ENCODE measurements at places on chromosomes 6 and 20. TPM values are rescaled to one million over a fixed set of nuclear protein-coding genes. Genes with fewer than 3 reads are reported as not detected.

DNA sequence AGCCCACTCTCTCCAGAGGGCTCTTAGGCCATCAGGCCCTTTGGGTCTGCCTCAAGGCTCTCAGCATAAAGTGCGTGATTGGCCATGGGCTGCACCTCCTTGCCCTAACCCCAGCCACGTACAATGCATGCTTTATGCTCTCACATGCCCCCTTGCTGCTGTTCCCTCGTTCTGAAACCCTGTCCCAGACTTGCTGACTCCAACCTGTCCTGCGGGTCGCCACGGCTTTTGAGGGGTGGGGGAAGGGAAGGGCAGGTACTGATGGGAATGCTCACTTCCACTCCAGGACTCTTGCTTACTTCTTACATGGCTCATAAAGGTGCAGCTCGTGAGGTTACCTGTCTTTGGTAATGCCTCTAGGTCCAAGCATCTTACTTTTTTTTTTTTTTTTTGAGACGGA is 6.0 kb downstream of the ARMC12 start:
- no peak for DNase-seq

DNA sequence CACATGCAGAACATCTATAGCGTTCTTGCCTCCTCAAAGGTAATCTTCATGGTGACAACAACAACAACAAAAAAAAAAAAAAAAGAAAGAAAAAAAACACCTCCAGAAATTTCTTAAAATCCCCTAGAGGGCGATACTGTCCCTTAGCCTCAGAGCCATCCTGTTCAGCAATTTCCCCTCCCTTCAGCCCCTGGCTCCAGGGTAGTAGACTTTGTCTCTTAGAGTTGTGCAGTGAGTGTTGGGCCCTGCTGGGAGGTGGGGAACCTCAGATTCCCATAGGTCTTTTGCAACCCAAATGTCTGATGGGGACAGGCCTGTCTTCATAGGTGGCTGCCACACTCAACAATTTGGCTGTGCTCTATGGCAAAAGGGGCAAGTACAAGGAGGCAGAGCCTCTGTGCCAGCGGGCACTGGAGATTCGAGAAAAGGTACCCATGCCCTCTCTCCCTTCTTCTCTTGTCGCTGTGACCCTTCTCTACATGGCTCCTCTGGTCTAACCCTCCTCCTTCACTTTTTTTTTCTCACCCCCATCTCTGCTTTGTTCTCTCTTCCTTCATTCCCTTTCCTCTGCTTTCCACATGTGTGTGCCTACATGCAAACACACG is 6.0 kb upstream of the PTK7 start:
- no peak for DNase-seq

HLA-DQA1 gene
- total RNA-seq: 5.5 TPM

- DNase-seq: no peak
Observed at GRCh38 chr20:58459058-58459750, 56.0 kb downstream of the APCDD1L start.

CEP162 gene
- 4.5 TPM for total RNA-seq

DNA sequence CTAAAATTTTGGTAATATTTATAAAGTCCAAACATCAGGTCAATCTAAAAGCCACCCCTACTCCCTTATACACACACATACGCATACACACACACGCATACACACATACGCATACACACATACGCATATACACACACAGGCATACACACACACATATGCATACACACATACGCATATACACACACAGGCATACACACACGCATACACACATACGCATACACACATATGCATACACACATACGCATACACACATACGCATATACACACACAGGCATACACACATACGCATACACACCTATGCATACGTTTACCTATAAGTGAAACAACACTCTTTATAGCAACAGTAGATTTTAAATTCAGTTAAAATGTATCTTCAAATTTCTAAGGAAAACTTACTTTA is 112.8 kb upstream of the C6orf118 start:
- DNase-seq: no peak

- DNase-seq: no peak
Observed at GRCh38 chr6:6466967-6467761, 121.4 kb upstream of the LY86 start.

DNA sequence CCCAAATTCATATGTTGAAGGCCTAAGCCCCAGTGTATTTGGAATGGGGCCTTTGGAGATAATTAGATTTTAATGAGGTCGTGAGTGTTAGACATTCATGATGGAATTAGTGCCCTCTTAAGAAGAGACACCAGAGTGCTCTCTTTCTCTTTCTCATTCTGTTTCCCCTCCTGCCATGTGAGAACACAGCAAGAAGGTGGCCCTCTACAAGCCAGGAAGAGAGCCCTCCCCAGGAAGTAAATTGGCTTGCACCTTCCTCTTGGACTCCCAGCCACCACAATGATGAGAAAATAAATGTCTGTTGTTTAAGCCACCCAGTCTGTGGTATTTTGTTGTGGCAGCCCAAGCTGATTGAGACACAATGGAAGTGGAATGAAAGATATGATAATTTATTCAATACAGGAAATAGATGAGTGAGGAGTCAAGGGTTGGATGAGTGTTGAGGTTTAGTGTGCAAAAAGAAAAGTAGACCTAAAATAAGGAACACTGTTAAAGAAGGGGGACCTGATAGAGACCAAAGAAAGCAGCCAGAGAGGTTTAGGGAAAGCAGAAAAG is 25.9 kb upstream of the ATXN1 start:
- DNase-seq: no peak

GRCh38 chr6:151494235-151494935 is 568 bp downstream of the CCDC170 start:
- peak; percentile 78 for DNase-seq

TNFRSF6B gene
- total RNA-seq: 0.32 TPM

MLN gene
- not detected for total RNA-seq

PANK2 gene
- 15.9 TPM for total RNA-seq

DNA sequence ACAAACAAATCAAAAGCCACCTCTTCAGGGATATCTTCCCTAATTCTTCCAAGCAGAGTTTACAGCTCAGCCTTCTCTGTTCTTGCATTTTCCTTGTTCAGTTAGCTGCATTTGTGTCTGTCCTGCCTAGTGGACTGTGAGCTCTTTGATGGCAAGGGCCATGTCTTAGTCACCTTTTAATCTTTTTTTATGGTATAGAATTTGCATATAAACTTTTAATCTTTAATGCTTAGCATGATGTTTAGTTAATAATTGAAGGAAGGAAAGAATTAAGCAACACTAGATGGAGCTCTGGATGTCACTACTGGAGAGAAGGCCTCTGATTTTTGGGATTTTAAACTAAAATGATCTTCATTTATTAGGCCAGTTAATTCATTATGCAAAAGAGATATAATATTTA is 12.1 kb downstream of the PPP2R5D start:
- no peak for DNase-seq

- DNase-seq: no peak
Observed at GRCh38 chr6:465531-466348, 74.2 kb downstream of the IRF4 start.

SCAF8 gene
- 43.0 TPM for total RNA-seq

TMEM170B gene
- total RNA-seq: 4.5 TPM

SLC2A10 gene
- total RNA-seq: 2.6 TPM

DNA sequence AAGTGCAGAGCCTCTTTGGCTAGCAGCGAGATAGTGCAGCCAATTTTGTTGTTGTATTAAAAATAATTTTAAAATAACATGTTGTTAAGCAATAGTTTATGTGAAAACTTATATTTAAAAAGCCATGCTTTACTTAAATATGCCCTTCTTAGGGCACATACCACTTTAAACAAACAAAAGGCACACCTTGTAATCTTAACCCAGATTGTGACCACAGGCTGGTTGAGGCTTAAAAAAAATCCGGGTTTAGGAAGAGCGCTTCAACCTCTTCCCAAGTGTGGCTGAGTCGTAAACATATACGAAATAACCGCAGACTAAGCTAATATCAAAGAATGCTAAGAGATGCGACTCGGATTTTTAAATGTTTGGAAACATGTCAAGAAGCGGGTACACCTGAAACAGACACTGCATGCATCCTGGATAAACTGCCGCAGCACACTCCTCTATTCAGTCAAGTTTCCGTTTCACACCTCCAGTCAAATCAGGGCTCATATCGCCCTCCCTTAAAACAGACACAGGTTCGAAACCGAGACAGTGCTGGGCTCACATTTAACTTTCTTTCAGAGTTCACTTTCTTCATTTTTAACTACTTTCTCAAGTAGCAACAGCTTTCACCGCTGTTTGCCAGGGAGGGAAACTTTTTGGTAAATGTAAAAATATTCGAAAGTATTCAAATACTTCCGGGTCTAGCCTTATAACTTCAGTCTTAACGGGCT is 1.5 kb downstream of the DEK start:
- DNase-seq: no peak

DNA sequence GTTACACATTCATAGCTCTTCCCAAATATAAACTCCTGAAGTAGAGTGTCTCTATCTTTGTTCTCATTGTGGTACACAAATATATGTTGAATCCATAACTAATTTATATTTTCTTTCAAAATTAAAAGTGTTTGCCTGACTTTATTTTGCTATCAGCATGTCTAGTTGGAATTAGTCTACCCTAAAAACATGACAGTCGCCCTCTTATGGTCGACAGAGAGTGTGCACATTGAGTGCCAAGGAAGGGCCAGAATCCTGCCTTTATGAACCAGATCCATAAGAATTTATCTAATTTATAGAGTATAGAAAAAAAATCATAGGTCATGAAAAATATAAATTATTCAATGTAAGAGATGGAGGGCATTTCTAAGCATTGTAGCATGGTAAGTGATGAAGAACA is 12.3 kb upstream of the DEFB112 start:
- DNase-seq: no peak

C20orf141 gene
- not detected for total RNA-seq

- no peak for DNase-seq
Observed at GRCh38 chr20:5033566-5033965, 32.3 kb upstream of the SLC23A2 start.

RSPH9 gene
- total RNA-seq: 0.16 TPM

GRCh38 chr6:74534465-74535211 is 671.2 kb downstream of the COL12A1 start:
- DNase-seq: no peak

SAMD5 gene
- 1.00 TPM for total RNA-seq

GRCh38 chr6:133891149-133891926 is 2.4 kb downstream of the TCF21 start:
- DNase-seq: peak; percentile 65

DNA sequence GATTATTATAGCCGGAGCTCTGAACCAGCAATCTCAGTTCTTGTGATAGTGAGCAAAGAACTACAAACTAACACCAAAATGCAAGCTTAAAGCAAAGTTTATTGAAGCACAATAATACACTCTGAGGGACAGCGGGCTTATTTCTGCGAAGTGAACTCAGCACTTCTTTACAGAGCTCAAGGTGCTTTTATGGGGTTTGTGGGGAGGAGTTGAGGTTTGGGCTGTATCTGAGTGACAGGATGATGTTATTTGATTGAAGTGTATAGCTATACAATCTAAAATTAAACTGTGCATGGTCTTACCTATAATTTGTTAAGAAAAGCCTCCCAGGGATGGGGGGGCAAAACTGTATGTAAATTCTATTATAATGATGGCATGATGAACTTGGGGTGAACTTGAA is 1.0 kb upstream of the HFE start:
- DNase-seq: no peak

SCRT2 gene
- total RNA-seq: not detected

SIRPG gene
- not detected for total RNA-seq

ZFAND3 gene
- total RNA-seq: 76.0 TPM

DNA sequence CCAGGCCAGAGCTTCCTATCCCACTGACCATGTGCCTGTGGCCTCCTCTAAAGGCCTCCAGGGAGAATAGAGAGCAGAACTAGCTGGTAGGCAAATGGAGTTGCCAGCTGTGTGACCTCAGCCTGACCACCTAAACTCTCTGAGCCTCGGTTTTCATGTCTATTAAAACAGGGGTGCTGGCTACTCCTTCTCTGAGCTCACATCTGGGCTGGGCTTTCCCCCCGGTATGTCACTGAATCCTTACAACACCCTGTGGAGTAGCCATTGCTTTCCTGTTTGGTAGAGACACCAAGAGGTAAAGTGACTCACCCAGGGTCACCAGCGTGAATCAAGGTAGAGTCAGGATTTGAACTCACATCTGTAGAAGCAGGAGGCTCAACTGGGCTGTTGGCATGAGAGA is 132.1 kb downstream of the JPH2 start:
- no peak for DNase-seq

DNA sequence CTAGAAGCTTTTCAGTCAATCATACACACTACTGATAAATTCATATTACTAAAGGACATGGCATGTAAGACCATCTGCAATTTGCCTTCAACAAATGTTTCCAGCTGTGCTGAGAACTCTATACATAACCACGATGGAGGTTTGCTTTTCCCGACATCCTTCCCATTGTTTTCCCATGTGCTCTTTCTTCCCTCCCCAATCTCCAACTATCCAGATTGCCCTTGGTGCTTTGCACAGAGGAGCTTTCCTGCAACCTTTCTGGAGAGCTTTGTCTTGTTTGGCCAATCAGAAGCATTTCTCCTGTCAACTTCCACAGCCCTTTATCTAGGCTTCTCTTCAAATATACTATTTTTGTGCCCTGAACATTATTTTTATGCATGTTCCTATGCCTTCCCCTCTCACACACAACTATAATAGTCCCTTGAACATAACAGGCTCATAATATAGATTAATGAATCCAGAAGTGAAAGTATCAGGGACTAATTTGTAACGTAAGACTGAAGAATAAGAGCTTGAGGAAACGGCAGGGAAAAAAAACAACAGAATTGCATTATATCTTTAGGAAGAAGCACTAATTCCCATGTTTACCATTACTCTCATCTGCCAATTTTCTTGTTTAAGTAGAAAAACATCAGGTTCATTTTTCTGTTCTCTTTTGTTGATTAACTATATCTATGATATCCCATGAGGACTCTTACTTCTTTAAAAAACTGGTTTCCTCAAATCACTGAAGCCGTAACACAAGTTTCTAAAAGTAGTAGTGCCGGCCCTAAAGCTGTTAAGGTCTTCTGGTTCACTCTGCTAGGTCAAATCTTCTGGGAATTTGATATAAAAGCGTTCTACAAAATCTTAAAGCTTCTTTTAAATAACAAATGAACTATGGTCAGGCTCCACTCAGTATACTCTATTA is 20.1 kb downstream of the SMLR1 start:
- no peak for DNase-seq

GRCh38 chr6:122845464-122845863 is 56.4 kb downstream of the SMPDL3A start:
- DNase-seq: no peak

DEFB124 gene
- total RNA-seq: not detected

- DNase-seq: no peak
Observed at GRCh38 chr6:106167096-106167814, 81.1 kb downstream of the PRDM1 start.
